Naive thymus-derived CD4-positive, alpha-beta T cell (primary cell): ENCODE measurements at places on chromosomes 1 and 21. TPM values are rescaled to one million over a fixed set of nuclear protein-coding genes. Genes with fewer than 3 reads are reported as not detected.

- no peak overlapping the region for H3K4me3 ChIP-seq
- no peak for DNase-seq
- H3K27me3 ChIP-seq = no peaks in the 10 kb centered on the region
- H3K4me1 ChIP-seq = peaks cover 6% of the 10 kb centered on the region
- no peaks in the 10 kb centered on the region for H3K36me3 ChIP-seq
These were observed 10.5 kb upstream of the MCOLN3 start for GRCh38 chr1:85058786-85059185.

GRCh38 chr1:113756461-113756860, 2.8 kb downstream of the PHTF1 start:
- no peaks in the 10 kb centered on the region for H3K27me3 ChIP-seq
- H3K4me1 ChIP-seq = no peaks in the 10 kb centered on the region
- H3K4me3 ChIP-seq = no peak overlapping the region
- H3K27ac ChIP-seq = no peak overlapping the region
- no peaks in the 10 kb centered on the region for H3K36me3 ChIP-seq

GRCh38 chr1:225114354-225114990, 185.0 kb downstream of the DNAH14 start:
- no peak overlapping the region for H3K4me3 ChIP-seq
- no peak overlapping the region for H3K27ac ChIP-seq
- no peaks in the 10 kb centered on the region for H3K4me1 ChIP-seq

Gene OR6K3
- not detected for polyA plus RNA-seq
